ENCODE measurements at places on chromosomes 5 and 9.

- DNase-seq = no peak
Observed at GRCh38 chr5:146632620-146633322, 116.8 kb upstream of the GPR151 start.

DNA sequence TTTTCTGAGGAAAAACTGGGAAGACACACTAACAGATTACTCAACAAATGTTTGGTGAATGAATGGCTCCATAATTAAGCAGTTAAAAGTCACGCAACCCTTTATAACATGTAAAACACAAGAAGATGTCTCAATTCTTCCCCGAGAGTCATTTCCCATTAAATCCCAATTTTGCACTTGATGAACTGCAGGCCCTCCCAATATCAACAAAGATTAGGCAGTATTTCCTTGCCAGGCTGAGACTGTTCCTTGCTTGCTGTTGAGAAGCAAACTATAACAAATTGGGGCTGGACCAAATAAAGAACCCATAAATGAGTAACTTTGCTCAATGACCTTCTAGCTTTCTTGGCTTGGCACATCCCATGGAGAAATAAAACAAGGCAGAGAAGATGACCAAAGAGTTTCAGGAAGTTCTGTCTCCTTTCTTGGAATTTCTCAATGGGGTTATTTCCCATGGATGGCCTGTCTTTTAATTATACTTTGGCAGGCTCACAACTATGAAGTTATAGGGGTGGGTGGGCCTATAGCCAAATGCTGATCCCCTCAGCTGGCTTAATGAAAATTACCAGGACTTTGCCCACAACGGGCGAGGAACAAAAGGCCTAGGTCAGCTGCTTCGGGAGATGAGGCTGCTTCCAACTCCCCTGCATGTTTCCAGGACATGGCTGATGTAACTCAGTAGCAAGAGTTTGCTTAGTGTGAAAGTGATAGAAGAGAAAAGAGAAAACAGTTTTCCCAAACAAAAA is 243.1 kb upstream of the RFX3 start:
- DNase-seq = no peak

DNA sequence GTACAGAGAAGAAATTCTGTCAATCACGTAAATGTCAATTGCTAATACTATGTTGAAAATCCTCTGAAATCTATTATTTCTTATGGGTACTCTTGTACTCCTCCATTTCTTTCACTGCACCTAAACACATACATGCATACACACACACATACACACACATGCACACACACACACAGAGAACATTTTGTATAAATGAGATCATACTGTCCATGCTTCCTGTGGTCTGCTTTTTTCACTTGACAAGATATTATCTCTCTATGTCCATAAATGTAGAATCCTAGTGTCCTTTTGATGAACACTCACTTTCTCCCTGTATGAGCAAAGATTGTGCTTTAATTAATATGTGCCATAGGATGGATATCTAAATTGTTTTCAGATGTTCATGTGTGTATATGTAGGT is 32.7 kb upstream of the TLR4 start:
- no peak for DNase-seq

DNA sequence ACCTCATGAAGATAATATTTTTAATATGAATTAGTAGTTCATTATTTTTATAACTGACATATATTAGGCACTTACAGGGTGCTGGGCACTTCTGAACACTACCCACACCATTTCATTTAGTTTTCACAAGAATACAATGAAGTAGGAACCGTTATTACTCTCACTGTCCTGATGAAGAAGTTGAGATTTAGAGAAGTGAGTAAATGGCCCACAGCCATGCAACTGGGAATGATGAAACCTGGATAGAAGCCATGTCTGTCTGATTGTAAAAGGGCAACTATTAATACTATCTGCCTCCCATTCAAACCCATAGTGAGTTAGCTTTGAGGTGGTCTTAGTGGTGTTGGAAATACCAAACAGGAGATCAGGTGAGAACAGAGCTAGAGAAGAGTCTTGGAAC is 29.6 kb upstream of the OTULINL start:
- no peak for DNase-seq

Data from NCI-H510A (cell line).